Posterior cingulate gyrus (tissue), 11 donors: ENCODE measurements at places on chromosomes 11 and 22.

DNA sequence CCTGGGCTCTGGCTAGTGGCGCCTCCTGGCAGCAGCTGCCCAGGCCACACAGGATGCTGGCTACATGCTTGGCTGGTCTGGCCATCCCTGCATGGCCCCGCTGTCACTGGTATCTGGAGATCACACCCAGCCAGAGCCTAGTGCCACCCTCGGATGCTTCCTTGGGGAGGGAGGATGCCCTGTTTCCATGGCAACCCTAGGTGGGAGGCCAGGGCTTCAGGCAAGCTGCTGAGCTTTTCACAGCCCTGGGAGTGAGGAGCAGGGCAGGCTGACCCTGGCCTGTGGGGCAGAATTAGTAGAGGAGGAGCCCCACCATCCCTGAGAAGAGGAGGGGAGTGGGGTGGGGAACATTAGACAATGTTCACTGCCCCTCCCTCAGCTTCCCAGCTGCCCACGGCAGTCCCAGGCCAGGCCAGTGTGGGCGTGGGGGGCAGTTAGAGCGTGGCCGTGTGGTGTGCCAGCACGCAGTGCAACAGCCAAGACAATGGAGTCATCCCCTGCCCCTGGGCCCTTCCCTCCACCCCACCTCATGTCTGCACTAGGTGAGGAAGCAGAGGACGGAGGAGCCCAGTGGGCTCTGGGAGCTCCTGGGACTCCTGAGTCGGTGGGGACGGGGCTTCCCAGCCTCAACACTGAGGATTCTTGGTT is 50.4 kb downstream of the PARVB start:
- DNase-seq, result no peak

DNA sequence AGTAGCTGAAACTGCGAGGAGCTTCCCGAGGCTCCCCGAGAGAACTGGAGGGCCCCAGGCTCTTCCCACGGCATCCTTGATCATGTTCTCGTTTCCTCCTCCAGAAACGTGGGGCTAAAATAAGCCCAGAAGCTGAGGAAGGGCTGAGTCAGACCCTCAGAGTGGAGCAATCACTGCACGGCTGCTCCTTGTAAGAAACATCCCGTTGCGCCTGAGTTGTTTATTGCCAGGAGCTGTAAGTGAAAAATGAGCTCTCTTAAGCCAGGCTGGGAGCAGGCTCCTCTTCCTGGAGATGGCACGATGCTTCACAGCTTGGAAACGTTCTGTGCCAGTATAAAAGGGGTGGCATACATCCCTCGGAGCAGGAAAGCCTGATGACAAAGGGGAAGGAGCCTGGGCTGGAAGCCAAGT is 47.3 kb upstream of the SYN3 start:
- peak; percentile 85 for DNase-seq

GRCh38 chr11:88619071-88619425 is 281.5 kb upstream of the CTSC start:
- DNase-seq, result no peak

DNA sequence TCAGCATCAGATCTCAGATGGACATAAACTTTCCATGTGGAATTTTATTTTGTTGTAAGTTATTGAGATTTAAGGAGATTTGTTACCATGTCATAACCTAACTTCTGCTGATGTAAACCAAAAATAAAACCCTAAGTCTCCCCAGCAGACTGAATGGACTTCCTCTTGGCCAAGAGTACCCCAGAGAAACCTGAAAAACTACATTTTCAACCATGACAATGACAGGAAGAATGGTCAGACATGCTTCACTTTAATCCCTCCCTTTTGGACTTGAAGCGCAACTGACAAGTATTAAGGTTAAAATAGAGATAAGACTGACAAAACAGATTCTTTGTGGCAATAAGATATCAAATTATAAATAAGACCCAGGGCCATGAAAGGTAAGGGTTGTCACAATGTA is 579.7 kb upstream of the RAG2 start:
- no peak for DNase-seq

DNA sequence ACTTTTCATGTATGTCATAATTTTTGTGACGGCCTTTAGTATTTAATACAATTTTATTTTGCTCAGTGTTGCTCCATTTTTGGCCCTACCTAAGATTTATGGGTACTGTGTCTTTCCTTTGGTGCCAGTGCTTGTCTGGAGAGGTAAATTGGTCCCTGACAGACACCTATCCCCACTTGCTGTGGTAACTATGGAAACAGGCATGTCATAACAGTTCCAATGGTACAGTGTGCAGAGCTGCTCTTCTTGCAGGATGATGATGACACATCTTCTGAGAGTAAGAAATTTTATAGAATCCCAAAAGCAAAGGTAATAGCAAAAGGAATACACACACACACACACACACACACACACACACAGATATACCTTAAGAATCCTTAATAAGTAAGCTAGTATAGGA is 118.5 kb downstream of the ELP4 start:
- no peak for DNase-seq

DNA sequence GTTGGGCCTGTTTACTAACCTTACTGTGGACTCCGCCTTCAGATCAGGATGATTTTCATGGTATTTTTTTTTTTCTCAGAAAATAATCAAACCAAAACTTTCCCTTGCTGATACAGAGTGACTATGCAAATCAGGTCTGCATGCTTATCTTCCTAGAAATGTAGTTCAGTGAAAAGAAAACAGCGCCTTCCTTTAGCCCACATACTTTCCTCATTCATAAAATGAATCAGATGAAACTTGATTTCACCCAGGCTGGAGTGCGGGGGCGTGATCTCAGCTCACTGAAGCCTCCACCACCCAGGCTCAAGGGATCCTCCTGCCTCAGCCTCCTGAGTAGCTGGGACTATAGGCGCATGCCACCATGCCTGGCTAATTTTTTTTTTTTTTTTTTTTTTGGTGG is 26.0 kb downstream of the ZNRF3 start:
- DNase-seq, result no peak

DNA sequence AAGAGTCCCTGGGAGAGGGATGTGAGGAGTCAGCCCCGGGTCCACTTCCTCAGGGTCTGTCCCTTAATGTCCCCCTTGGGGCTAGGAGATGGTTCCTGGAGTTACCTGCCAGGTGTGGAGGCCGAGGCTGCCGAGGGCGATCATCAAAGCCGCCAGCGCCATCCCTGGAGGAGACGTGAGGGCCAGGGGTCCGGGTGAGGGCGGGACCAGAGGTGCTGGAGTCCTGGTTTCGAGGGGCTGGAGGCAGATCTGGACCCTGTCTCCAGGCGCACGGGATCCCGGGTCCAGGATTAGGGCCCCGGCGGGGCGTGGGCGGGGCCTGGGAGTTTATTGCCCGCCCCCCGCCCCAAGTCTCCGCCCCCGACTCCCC is at the start of gene ART5:
ART5 (minus strand) TSS at position 292 of the 370 bp plus-strand sequence; CDS start at position 162, 130 bp downstream.
- no peak for DNase-seq

DNA sequence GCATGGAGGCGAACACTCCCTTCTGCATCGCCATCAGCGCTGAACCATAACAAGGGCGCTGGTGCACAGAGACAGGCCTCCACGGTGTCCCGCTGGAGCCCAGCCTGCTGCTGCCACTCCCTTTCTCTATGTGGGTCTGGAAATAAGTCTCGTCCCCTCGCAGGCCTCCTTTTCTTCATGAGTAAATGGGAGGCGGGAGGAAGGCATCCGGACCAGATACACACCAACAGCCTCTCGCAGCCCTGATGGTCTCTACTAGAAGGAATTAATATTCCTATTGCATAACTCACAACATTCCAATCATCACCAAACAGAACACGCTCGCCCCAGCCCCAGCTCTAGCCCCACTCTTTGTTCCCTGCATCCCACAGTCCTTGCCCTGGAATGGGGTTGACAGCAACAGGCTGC is 14.9 kb downstream of the RASD2 start:
- DNase-seq, result no peak

GRCh38 chr11:105780781-105781525 is 171.1 kb downstream of the GRIA4 start:
- no peak for DNase-seq

DNA sequence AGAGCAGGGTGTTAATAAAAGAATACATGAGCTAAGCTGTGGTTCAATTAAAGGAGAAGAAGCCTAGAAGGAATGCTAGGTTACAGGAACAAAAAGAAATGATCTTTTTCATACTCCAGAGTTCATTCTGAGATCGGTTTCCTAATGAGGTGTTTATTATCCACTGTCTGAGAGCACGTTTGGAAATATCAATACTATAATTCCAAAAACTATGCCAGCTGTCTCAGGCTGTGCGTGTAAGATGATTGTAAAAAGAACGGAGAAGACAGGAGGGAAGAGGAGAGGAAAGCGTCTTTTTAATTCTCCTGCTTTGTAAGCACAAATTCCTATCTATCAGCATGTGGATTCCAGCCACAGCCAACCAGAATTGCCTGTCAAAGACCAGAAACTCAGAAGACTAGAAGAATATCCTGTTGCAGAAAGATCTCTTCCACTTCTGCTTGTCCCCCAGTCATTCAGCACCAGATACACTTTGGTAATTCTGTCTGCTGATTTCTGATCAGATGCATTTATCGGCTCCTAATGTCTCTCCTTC is 25.7 kb downstream of the APOL5 start:
- no peak for DNase-seq
